ENCODE measurements at places on chromosomes 11 and 22.

- no peak for DNase-seq
These were observed 116.5 kb downstream of the PTPRJ start for GRCh38 chr11:48096588-48097525.

GRCh38 chr11:45429719-45430118 is 143.6 kb upstream of the SYT13 start:
- no peak for DNase-seq

DNA sequence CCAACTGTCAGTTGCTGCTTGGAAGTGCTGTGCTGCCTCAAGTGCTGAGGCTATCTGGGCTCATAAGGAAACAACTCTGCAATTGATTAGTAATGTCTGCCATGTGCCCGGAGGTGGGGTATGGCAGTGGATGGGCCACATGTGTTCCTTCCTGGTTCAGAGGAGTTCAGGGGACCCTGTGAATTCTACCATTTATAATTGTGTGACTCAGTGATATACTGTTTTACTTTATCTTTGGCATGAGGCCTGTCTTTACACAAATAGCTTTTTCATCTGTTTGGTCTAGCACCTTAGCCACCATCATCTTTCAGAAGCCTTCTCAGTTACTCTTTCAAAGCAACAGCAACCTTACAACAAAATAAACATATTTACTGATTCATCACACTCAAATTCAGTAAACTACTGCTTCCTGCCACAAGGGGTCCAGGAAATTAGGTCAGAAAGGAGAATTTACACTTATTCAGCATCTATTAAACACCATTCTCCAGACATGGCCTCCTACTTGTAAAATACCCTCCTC is 20.9 kb downstream of the DKK3 start:
- no peak for DNase-seq

DNA sequence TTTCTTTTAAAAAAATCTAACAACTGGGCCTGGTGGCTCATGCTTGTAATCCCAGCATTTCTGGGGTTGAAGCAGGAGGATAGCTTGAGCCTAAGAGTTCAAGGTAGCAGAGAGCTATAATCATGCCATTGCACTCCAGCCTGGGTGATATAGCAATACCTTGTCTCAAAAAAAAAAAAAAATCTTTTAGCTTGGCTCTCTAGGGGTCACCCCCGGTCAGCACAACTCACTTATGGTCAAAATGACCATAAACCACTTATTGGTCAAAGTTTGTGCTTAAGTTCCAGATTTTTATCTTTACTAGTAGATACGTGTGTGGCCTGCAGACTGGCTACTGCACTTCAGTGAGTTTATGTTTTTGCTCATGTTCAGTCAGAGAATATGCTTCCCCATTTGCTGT is 6.3 kb upstream of the SPDYC start:
- DNase-seq: no peak

- no peak for DNase-seq
These were observed 29.8 kb upstream of the MSANTD2 start for GRCh38 chr11:124829986-124830385.

GRCh38 chr22:30297991-30298701 is 8.8 kb upstream of the CASTOR1 start:
- DNase-seq: no peak

GRCh38 chr11:103395612-103396011 is 286.4 kb downstream of the DYNC2H1 start:
- no peak for DNase-seq
